Cerebellum (tissue), 4 donors: ENCODE measurements at places on chromosomes 2 and 18.

DNA sequence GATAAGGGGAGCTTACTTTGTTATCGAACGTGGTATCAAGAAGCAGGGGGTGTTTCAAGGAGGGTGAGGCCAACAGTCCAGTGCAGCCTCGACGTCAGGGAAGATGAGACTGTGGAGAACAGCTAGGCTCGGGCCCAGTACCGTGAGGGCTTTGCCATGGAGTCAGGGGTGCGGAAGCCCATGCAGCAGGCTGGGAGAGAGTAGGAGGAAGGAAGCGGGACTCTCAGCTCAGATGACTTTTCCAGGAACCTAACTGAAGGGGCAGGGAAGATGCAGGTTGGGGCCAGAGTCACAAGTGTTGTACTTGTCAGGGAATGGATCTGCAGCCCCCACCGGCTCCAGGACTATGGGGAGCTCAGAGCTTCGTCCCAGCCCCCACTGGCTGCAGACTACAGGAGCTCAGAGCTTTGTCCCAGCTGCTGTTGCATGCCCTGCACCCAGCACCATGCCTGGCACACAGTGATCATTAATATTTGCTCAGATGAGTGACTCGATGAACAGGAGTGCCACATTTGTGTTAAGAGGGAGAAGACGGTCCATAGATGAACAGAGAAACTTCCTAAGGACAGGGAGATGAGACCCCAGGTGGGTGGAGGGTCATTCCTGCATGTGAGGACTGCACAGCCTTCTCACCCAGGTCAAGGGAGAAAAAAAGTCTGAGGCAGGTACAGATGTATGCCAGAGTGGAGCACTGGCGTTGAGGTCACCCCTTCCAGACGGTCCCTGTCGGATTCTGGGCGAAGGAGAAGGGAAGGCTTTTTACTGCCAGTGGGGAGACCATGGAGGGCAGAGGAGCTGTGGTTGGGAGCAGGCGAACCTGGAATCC, 36.4 kb downstream of the PTGR3 start:
- no peak for DNase-seq

DNA sequence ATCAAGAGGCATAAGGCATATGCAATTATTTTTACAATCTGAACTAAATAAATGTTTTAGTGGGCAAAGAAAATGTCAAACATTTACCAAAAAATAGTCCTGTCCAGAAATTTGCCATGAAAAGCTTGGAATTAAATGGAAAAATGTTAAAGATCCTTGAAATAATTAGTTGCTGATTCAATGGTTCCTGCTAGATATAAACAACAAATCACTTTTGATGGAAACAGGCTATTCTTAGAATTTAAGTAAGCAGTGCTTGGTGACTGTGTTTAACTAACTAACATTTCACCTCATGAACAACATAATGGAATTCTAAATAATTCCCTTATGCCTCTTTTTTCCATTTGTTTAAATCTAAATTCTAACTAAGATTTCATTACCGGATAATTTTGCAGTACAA, 3.9 kb downstream of the RND3 start:
- no peak for DNase-seq

DNA sequence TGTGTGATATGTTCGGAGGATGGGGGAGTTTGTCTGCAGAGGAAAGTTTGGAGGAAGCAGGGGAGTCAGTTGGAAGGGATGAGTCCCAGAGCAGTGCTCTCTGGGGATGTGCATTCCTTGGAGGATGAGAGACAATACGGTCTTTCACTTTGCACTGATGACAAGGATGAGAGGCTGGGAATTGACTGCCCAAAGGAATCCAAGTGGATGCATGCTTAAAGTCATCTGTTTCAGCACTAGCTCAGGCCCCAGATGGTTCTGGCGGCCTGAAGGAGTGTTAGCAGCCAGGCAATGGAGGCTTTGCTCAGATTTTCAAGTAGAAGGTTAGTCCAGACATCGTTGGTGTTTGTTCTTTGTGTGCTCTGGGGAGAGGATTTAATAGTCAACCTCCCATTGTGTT, 100.2 kb downstream of the CRIM1 start:
- DNase-seq = no peak

GRCh38 chr2:230068651-230069055, at the start of gene SLC16A14:
TSS of gene SLC16A14 (minus strand) at chr2:230068924. CDS start at chr2:230059352, 9,572 bp downstream.
- peak; percentile 57 for DNase-seq

GRCh38 chr2:220273082-220273481, 645.7 kb downstream of the SLC4A3 start:
- DNase-seq = no peak

DNA sequence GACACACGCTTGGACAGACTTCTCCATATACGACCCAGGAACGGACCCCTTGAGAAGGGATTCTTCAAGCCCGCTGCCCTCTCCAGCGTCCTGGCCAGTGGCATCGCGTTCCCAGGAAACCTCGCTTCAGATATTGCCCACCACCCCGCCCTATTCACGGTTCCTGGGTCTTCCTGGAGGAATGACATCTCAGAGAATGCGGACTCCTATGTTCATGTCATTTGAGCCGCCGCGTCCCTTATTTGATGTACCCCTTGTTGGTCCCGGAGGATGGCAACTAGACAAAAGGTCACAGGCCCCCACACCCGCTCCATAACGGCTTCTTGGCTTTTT, 588 bp upstream of the CCDC93 start:
- DNase-seq = no peak

DNA sequence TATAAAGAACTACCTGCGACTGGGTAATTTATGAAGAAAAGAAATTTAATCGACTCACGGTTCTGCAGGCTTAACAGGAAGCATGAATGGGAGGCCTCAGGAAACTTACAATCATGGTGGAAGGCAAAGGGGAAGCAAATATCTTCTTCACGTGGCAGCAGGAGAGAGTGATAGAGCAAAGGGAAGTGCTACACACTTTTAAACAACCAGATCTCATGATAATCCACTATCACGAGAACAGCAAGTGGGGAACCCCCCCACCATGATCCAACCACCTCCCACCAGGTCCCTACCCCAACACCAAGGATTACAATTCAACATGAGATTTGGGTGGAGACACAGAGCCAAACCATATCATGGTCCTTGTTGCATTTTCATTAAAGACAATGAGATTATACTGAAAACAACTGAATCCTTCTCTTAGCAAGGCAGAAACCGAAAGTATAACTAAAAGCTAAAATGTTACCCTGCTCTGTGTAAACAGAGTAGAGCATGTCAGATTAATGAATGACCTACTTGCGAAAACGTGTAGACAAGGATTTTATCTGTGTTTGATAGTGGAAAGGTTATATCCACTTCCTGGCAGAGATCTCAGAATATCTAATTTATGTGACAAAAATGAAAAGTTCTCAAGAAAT, 60.1 kb upstream of the RBBP8 start:
- DNase-seq = no peak

DNA sequence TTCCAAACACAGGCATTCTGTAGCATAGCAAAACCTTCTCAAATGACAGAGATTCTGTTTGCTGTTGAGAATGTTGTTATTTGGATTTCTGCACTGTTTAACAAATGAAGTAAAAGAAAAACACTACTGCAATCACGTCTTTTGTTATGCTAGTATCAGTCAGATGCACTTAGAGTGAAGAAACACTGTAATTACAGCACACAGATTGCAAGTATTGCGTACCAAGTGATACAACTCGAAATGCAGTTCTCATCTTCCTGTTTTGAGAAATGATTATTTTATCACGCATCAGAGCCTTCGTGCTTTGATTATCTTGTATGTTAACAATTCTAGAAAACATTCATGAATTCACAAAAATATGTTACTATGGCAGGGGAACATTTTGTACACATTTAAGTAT, 41.8 kb upstream of the KLF11 start:
- DNase-seq = no peak

DNA sequence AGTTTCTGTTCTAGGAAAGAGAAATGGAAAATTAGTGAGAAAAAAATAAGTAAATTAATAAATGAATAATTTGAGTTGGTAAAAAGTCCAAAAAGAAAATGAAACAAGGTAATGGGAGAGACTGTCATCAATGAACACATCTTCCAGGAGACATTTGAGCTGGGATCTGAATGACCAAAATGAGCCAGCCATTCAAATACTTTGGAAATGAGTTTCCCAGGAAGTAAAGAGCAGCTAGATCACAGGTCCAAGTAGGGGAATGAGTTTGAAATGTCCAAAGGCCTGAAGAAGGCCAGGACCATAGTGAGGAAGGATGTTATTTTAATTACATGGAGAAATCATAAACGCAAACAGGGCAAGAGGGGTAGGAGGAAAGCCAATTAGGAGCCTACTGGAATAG, 6.6 kb upstream of the DNAH7 start:
- DNase-seq = no peak

DNA sequence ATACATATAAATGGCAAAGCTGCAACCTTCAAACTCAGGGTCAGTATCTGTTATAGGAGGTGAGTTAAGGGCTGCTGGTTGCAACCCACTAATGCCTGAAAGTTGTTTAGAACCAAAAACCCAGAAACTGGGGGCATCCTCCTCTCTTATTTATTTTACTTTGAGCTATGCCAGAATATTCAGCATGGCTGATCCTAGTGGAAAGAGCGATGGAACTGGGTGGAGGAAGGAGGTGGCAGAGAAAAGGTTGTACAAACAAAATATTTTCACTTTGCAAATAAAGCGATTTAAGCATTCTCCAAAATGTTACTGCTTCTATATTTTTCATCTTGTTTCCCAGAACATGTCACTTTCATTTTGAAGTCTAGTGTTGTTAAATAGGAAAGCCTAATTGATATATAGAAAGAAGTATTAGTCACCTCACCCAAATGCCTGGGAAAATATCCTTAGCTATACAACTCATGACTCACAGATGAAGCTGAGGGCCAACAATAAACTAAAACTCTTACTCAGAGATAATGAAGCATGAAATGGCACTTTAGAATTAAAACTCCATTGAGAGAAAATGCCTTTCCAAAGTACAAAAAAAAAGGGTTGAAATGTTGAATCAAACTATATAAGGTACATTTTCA, 251.4 kb upstream of the UBE2E3 start:
- DNase-seq = no peak

- DNase-seq = no peak
Observed at GRCh38 chr18:23740105-23740830, 51.0 kb downstream of the LAMA3 start.

DNA sequence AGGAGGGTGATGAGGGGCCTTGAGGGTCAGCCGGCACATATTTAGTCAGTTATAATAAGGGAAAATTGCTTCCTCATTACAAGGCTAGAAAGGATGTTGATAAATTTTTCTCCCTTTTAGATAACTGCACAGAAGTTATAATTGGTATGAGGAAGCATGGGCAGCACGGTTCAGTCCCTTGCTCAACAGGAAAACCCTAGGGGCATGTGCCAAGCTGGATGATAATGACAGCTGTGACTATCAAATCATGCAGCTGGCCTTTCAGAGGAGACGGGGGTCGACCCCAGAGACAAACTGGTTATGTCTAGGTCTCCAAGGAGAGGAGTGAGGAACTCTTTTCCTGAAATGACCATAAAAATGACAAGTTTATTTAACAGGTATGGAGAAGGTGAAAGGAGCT, 448.1 kb upstream of the VRK2 start:
- DNase-seq = no peak

DNA sequence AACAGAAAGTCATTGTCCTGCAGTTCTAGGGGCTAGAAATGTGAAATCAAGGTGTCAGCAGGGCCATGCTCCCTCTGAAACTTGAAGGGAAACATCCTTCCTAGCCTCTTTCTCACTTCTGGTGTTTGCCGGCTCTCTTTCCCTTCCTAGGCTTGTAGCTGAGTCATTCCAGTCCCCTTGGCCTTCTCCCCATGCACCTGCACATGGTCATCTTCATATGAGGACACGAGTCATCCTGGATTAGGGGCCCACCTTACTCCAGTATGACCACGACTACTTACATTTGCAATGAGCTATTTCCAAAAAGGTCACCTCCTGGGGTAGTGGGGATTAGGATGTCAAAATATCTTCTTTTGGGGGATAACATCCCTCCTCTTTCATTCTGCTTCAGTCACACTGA, 168.5 kb upstream of the CXCR4 start:
- no peak for DNase-seq

DNA sequence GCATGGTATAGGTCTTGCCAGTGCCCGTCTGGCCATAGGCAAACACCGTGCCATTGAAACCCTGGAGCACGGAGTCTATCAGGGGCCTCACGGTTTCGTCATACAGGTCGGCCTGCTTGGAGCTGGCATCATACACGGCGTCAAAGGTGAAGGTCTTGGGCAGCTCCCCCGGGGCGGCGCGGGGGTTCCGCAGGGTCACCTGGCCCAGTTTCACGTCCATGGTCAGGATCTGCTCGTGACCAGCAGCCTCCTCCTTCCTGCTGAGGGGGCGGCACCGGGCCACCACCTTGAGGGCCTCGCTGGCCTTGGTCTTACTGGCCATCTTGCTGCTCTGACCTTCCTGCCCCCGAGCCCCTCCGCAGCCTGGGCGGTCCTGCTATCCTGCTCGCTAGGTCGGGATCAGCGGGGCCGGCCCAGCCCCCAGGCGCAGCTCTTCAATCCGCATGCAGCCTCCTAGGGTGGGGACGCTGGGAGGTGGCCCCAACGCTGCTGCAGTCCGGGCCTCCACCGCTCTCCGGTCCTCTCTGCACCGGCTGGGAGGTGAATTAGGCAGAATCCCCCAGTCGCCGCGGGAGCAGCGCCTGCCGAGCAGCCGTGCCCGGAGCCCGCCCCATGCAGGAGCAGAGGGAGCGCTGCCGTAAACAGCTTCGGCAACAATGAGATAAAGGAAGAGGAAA, 563 bp downstream of the KIF3C start:
- DNase-seq = peak; percentile 31

DNA sequence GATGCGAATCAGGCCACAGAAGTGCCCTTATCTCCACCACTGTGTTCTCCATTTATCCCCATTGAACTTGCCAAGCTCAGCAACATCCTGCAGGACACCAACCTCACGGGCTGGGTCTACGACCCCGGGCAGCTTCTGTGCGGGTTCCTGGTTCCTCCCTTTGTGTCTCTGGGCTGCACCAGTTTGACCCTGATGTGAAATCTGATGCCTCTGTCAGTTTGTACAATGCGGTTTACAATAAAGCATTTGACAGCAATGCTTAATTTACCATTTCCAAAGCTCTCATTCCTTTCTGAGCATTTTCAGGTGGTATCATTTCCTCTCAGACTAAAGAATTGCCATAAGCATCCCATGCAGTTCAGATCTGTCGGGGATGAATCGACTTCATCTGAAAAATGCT, 3.3 kb upstream of the TMEM18 start:
- no peak for DNase-seq

- no peak for DNase-seq
Observed at GRCh38 chr2:149743842-149744448, 156.4 kb upstream of the MMADHC start.

GRCh38 chr18:43720041-43720440, 442.8 kb upstream of the SYT4 start:
- DNase-seq = no peak

- DNase-seq = no peak
Observed at GRCh38 chr2:112718863-112719370, 1.9 kb upstream of the NT5DC4 start.

DNA sequence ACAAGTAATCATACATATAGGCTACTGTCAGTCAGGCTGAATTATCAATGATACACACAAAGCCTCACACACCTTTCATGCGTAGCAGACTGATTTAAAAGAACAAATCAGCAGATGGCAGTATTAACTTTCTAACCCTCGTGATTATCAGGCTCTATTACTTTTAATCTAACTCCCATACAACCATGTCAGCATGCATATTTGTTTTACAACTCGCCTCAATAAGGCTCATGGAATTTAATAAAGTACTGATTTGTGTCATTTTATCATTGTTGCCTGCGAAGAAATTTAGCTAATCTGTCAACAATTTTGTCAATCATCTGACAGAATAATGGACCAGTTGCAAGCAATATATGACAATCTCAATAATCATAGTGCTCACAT, 82.8 kb downstream of the SLC25A12 start:
- peak; percentile 11 for DNase-seq
